ENCODE measurements at places on chromosomes 1 and 21. TPM values are rescaled to one million over a fixed set of nuclear protein-coding genes. Genes with fewer than 3 reads are reported as not detected.

DNA sequence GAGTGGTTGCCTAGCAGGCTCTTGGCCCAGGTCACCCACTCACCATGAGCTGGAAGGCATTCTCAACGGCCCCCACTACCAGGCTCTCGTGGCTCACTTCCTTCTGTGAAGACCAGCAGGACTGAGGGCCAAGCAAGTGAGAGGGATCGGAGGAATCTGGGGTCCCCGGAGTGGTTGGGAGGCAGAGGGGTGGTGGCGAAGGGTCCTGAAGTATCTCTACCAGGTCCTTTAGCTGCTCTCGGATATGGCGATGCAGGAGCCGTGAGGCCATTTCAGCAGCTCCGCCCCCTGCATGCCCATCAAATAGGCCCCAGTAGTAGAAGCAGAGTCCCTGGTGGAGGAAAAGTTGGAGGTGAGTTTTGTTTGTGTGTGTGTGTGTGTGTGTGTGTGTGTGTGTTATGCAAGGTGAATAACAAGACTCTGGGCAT is 2.4 kb downstream of the PPM1J start:
- peaks cover 30% of the 10 kb centered on the region for H3K4me1 ChIP-seq
- no peaks in the 10 kb centered on the region for H3K27me3 ChIP-seq
- no peak overlapping the region for H3K4me3 ChIP-seq
- no peaks in the 10 kb centered on the region for H3K36me3 ChIP-seq
- no peak overlapping the region for H3K27ac ChIP-seq

ADGRL2 gene
- 53.4 TPM for total RNA-seq

DNA sequence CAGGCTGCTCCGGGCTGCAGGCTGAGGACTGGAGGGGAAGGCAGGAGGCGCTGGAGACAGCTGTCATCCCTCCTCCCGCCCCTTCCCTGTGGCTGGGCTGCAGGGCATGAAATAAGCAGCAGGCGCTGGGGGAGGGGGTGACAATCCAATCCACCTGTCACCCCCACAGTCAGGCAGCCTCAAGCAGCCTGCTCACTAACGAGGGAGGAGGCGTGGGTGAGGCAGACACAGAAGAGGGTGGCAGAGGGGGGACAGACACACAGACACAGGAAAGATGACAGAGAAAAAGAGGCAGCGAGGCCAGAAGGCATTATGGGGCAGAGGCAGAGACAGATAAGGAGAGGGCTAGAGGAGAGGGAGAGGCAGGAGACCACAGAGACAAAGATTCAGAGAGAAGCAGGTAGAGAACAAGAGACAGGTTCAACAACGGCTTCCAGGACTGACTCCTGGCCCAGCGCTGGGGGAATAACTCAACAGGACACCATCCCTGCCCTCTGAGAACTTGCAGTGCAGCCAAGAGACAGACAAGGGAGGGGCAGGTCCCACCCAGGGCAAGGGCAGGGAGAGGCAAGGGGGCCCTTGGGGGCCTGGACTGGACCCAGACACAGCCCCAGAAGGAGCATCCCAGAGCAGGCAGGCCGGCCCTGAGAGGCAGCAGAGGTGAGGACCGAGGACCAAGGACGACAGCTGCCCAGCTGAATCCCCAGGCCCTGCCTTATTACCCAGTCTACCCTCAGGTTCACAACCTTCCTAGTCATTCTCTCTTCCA is 11.2 kb downstream of the MEF2D start:
- peak overlapping the region; percentile 28 for H3K4me3 ChIP-seq
- H3K27me3 ChIP-seq, result no peaks in the 10 kb centered on the region
- no peak for DNase-seq
- H3K4me1 ChIP-seq, result peaks cover 85% of the 10 kb centered on the region
- peak overlapping the region; percentile 64 for H3K27ac ChIP-seq
- H3K36me3 ChIP-seq, result peaks cover 3% of the 10 kb centered on the region

GRCh38 chr1:47441450-47442106 is 3.7 kb downstream of the FOXD2 start:
- H3K27me3 ChIP-seq, result peaks cover 96% of the 10 kb centered on the region
- no peak for DNase-seq
- H3K36me3 ChIP-seq, result no peaks in the 10 kb centered on the region
- H3K27ac ChIP-seq, result no peak overlapping the region
- no peak overlapping the region for H3K4me3 ChIP-seq
- peaks cover 43% of the 10 kb centered on the region for H3K4me1 ChIP-seq

DNA sequence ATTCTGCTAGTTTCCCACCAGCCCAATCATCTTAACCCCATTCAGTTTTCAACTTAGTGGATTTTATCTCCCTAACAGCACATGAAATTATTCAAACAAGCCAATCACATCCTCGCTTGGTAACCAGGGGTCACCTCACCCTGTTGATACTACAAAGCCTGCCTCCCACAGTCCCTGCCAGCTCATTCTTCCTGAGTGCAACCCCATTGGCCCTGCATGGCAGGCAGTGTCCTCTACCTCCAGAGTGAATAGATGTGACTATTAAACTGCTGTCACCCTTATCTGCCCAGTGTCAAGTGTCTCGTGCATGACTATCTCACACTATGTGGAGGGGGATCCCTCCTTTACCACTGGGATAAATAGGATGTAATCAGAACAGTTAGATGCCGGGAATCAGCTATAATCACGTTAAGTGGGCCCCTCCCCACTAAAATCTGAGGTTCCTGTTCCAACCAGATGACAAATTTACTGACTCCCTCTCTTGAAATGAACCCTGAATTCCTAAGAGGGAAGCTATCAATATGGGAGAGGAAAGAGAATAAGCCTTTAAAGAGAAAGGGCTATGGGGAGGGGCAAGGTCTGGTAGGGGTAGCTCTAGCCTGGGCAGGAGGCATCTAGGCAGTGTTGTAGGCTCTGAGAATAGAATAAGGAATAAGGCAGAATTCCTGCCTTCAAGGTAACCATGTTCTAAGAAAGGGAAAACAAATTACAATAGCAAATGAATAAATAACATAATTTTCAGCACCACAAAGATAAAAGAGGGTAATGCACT is 155.9 kb downstream of the SLC30A10 start:
- no peaks in the 10 kb centered on the region for H3K27me3 ChIP-seq
- DNase-seq, result no peak
- no peak overlapping the region for H3K27ac ChIP-seq
- H3K4me3 ChIP-seq, result no peak overlapping the region
- H3K36me3 ChIP-seq, result no peaks in the 10 kb centered on the region

SPATA46 gene
- total RNA-seq, result not detected

AMPD1 gene
- not detected for total RNA-seq

- peaks cover 25% of the 10 kb centered on the region for H3K4me1 ChIP-seq
- no peak for DNase-seq
- H3K36me3 ChIP-seq, result no peaks in the 10 kb centered on the region
- peak overlapping the region; percentile 81 for H3K27ac ChIP-seq
- no peak overlapping the region for H3K4me3 ChIP-seq
Observed at GRCh38 chr1:215635827-215636226, 68.7 kb downstream of the KCTD3 start.

DNA sequence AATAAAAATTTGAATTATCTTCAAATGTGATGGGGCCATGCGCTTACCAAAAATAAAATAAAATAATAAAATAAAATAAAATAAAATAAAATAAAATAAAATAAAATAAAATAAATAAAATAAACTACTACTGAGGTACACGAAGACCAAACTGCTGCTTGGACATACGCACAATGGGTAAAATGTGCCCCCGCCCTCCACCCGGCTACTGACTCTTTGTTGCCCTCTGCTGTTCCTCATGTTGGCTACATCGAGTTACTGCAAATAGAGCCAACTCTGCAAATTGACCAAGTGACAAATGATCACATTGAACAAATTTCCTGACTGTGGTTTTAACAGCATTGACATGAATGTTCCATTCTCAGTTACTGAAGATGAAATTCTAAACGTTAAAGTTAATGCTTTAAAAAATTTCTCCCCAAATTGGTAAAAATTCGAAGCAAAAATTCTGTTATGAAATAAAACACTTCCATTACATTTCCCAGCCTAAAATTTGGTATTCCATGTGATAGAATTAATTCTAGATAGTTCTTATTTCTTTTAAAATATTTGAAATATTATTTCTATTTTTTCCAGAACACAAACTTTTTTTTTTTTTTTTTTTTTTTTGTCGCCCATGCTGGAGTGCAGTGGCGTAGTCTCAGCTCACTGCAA is 18.8 kb upstream of the MAP1LC3C start:
- H3K4me1 ChIP-seq, result no peaks in the 10 kb centered on the region
- no peaks in the 10 kb centered on the region for H3K27me3 ChIP-seq
- H3K36me3 ChIP-seq, result no peaks in the 10 kb centered on the region
- no peak overlapping the region for H3K27ac ChIP-seq

GRCh38 chr1:94079080-94079940 is 41.6 kb downstream of the ABCA4 start:
- H3K4me1 ChIP-seq, result peaks cover 18% of the 10 kb centered on the region
- H3K27ac ChIP-seq, result no peak overlapping the region
- H3K36me3 ChIP-seq, result no peaks in the 10 kb centered on the region
- no peak for DNase-seq
- H3K4me3 ChIP-seq, result no peak overlapping the region

FMO2 gene
- 8.5 TPM for total RNA-seq

ATP1A4 gene
- not detected for total RNA-seq

DNA sequence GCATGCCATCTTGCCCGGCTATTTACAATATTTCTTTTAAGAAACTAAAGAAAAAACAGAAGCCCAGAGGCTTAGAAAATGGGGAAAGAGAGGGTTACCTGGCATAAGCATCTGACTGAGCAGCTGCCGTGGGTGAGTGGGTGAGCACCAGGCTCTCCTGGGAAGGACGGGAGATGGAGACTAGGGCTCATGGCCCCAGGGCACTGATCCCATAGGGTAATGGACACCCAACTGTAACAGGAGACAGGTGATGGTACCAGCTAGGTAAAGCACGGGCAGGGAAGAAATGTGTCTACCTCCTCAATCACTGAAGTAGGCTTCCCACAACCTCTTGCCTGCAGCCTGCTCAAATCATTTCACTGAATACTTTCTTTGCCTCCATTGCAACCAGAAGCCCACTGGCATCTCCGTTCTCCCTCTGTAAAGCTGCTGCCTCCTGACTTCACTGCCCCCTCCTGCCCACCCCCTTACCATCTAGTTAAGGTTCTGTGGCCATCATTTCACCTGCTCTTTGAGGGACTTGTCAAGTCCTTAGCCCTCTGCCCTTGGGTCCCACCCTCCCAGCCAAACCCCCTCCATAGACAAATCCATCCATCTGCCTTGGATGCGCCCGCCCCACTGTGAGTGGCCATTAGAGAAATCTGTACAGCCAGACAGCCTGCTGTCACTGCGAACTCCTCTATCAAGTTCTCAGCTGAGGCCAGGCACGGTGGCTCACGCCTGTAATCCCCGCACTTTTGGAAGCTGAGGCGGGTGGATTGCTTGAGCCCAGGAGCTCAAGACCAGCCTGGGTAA is 6.2 kb downstream of the TMEM125 start:
- peak; percentile 58 for DNase-seq
- peaks cover 3% of the 10 kb centered on the region for H3K27me3 ChIP-seq
- H3K4me3 ChIP-seq, result no peak overlapping the region
- H3K27ac ChIP-seq, result no peak overlapping the region
- no peaks in the 10 kb centered on the region for H3K36me3 ChIP-seq
- H3K4me1 ChIP-seq, result peaks cover 6% of the 10 kb centered on the region

GRCh38 chr1:156938813-156939212 is 18.4 kb downstream of the LRRC71 start:
- DNase-seq, result no peak
- no peak overlapping the region for H3K4me3 ChIP-seq
- H3K27ac ChIP-seq, result no peak overlapping the region

- H3K36me3 ChIP-seq, result no peaks in the 10 kb centered on the region
- H3K27me3 ChIP-seq, result no peaks in the 10 kb centered on the region
- H3K4me1 ChIP-seq, result peaks cover 7% of the 10 kb centered on the region
- H3K27ac ChIP-seq, result no peak overlapping the region
Observed at GRCh38 chr1:115196296-115196695, 107.0 kb upstream of the TSPAN2 start.

All from suprapubic skin (tissue), 4 donors.